ENCODE measurements at places on chromosomes 16 and 17.

GRCh38 chr16:67910158-67910557 lies 17.1 kb downstream of the PSKH1 start:
- DNase-seq = peak; percentile 63

- DNase-seq = no peak
These were observed 144.7 kb downstream of the CDK5R1 start for GRCh38 chr17:32631341-32632096.

- DNase-seq = no peak
These were observed 140.9 kb downstream of the KCNJ2 start for GRCh38 chr17:70310221-70310672.

DNA sequence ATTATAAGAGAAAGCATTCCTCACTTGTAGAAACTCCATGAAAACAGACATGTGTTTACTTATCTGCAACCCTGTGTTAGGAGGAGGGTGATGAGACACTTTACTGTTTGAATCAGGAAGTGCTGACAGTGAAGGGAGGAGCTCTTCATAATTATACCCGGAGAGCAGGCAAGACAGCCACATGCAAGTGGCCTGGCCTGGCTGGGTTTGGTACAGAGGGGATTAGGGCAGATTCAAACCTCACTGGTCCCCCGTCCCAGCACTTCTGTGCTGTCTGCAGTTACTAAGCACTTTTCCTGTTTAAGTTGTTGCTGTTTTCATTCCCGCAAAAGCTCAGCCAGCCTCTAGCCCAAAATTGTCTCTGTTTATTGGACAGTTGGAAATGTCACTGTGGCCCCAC lies 78.5 kb downstream of the WWOX start:
- no peak for DNase-seq

- DNase-seq = no peak
These were observed 502.9 kb downstream of the GRIN2A start for GRCh38 chr16:9679213-9679767.

GRCh38 chr16:25034911-25035310 lies 19.7 kb upstream of the ARHGAP17 start:
- DNase-seq = no peak

GRCh38 chr16:14013571-14014283 lies 57.4 kb upstream of the MRTFB start:
- no peak for DNase-seq

DNA sequence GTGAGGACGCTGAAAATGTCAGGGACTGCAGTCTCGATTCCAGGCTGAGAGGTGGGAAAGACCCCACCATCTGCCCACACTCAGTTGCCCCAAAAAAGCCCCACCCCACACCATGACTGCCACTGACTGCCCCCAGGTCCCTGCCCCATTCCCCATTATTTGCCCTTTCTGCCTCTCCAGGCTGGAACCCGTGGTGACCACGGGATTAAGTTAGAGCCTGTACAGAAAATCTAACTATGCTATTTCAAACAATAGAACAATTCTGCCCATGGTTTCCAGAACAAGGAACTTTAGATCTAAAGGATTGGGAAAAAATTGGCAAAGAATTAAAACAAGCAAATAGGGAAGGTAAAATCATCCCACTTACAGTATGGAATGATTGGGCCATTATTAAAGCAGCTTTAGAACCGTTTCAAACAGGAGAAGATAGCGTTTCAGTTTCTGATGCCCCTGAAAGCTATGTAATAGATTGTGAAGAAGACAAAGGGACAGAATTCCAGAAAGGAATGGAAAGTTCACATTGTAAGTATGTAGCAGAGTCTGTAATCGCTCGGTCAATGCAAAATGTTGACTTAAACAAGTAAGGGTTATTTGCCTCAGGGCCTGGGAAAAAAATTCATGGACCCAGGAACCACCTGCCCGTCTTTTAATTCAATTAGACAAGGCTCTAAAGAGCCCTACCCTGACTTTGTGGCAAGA lies 14.4 kb downstream of the FLYWCH1 start:
- DNase-seq = no peak

DNA sequence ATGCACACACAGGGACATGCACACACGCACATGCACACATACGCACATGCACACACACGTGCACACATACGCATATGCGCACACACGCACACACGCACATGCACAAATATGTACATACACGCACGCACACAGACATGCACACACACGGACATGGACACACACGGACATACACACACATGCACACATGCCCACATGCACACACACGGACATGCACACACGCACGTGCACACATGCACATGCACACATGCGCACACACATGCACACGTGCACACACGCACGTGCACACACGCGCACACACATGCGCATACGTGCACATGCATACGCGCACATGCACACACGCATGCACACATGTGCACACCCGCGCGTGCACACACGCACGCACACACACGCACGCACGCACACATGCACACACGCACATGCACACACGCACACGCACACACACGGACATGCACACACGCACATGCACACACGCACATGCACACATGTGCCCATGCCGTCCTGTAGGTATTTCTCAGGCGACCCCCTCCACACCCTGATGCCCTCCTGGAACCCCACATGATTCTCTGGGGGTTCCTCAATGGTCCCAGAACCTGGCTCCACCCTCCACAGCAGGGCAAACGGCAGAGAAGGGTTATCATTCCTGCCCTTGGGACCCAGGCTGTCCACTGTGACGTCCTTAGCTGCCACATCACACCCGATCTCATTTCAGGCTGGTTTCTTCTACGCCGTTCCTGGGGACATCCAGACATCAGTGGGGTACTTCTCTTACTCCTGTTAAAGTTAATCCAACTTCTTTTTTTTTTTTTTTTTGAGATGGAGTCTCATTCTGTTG lies 9.6 kb upstream of the RBFOX3 start:
- no peak for DNase-seq

GRCh38 chr17:29451121-29451742 lies 61.1 kb downstream of the TAOK1 start:
- DNase-seq = no peak

- DNase-seq = no peak
These were observed 2.1 kb downstream of the SKA2 start for GRCh38 chr17:59152925-59153324.

GRCh38 chr17:34259146-34259545 lies 4.1 kb downstream of the CCL2 start:
- no peak for DNase-seq

DNA sequence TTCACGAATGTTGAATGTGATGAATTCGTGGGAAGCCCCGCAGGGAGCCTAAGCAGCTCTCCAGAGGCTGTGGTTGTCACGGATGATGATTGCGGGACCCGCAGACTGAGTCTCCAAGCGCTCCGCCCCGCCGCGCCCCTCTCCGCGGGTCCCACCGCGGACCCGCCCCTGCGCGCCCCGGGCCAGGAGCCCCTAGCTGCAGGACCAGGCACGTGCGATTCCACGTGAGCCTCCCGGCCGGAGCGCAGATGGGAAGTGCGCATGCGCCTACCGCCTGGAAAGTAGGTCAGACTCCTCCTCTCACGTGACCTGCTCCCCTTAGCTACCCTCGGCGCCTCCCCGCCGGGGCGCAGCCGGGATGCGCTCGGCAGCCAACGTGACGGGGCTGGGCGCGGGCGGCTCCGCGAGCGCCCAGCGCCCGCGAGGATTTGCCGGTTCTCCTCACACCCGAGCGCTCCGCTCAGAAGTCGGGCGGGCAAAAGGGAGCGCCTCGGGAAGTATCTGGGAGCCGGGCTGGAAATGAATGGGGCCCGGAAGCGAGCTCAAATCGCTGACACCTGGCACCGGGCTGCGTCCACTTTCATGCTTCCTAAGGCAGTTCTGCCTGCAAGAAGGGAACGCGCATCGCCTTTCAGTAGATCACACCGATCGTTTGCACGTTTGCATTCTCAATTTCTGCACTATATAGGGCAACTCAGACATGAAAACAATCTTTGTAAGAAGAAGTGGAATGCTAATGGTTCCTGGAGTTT lies 26.4 kb upstream of the HLF start:
- DNase-seq = peak; percentile 94

- DNase-seq = no peak
These were observed 1.8 kb downstream of the TMIGD1 start for GRCh38 chr17:30332057-30332542.

GRCh38 chr16:4048481-4048880 lies 67.8 kb downstream of the ADCY9 start:
- no peak for DNase-seq

- DNase-seq = no peak
These were observed 10.6 kb downstream of the CALCOCO2 start for GRCh38 chr17:48841395-48841831.

GRCh38 chr17:79162012-79162963 lies 87.7 kb downstream of the ENGASE start:
- no peak for DNase-seq

GRCh38 chr16:73383195-73383987 lies 335.5 kb upstream of the ZFHX3 start:
- DNase-seq = no peak

DNA sequence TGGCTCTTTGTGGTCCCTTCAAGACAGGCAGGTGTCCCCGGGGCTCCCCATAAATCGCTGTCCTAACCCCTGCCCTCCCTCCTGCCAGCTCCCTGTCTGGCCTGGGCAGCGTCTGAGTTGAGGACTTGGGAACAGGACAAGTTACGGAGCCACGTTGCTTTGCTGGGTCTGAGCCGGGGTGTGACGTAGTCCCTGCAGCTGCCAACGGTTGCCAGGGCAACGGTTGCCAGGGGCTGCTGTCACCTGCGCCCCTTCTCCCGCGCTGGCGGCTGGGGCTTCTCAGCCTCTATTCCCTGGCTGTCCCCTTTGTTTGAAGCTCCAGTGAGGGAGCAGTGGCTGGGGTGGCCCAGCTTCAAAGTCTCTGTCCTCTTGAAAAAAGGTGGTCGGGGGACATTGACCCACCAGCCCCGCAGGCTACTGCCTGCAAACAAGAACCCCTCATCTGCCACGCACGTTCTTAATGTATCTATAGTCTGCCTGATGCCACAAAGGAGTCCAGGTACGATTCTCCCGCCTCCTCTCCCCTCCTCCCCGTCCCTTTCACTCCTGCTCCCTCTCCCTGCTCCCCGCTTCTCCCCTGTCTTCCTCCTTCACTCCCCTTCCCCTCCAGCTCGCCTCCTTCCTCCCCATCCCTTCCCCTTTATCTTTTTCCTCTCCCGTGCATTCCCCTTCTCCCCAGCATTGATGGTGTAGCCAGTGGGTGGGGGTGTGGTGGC lies 10.9 kb downstream of the ADGRG1 start:
- DNase-seq = peak; percentile 36

DNA sequence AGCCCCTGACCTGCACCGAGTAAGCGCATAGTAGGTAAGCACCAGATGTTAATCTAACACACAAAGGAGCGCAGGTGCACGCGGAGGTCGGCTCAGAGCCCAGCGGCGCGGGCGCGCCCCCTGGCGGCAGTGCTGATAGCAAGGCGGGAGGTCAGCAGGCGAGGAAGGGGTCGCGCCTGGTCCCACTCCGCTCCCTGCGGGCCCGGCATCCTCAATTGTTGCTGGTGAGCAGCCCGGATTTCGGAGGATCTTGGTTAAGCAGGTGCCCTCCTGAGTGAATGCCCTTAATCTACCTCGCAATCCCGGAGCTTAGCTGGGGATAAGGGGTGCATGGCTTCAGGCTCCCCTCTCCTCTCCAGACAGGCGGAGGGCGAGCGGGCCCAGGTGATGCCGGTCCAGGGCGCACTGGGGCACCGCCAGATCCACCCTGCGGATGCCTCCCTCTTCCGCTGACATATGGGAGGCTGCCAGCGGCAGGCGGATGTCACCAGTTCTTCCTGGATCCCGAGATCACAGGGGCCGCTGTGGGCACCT lies 4.0 kb upstream of the WNT3 start:
- DNase-seq = no peak

DNA sequence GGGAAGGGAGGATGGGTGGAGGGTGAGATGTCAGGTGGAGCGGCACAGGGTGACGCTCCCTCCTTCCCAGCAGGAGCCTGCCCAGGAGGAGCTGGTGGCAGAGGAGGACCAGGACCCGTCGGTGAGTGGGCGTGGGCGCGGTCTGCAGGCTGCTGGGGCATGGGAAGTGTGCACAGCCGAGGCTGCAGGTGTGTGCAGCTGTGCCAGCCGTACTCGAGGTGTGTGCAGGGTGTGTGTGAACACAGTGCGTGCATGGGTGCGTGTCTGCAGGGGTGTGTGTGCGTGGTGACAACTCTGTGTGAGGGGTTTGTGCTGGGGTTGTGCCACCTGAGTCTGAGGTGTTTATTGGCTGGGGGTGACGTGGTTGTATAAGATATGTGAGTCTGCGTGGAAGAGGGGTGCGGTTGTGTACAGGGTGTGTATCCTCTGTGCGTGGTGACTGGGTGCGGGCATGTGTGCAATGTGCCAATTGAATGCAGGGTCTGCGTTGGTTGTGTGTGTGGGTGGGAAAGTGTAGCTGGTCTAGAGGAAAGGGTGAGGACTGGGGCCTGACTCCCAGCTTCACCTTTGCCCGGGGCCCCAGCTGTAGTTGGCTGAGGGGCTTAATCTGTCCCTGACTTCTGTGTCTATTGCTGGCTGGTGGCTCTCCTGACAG lies 670 bp downstream of the TNFSF12 start:
- DNase-seq = no peak

DNA sequence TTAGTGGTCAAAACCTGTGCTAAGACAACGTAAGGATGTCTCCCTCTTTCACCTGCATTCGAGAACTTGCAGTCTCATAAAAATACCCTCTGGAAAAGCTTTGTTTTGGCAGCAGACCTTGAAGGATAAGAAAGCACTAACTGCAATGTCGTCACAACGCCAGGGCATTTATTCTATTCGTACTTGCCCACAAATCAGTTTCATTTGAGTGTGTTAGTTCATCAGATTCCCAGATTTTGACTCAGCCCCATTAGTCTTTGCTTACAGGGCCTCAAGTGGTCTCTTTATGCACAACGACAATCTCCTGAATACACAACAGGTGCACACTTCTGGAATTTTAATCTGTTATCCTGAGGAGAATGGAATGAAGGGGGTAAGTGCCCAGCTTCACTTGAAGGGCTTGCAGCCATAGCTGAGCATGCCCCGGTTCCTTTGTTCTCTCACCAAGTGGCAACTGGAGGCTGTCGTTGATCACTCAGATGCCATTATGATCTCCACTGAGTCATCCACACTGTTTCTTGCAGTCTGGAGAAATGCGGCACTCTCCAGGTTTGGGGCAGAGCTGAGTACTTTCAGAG lies 58.8 kb downstream of the CLEC19A start:
- no peak for DNase-seq

- no peak for DNase-seq
These were observed 257.4 kb downstream of the KCNJ2 start for GRCh38 chr17:70426752-70427151.

- no peak for DNase-seq
These were observed 1545.0 kb upstream of the GOT2 start for GRCh38 chr16:60279061-60279665.

GRCh38 chr16:56196381-56196780 lies 5.1 kb downstream of the GNAO1 start:
- no peak for DNase-seq

DNA sequence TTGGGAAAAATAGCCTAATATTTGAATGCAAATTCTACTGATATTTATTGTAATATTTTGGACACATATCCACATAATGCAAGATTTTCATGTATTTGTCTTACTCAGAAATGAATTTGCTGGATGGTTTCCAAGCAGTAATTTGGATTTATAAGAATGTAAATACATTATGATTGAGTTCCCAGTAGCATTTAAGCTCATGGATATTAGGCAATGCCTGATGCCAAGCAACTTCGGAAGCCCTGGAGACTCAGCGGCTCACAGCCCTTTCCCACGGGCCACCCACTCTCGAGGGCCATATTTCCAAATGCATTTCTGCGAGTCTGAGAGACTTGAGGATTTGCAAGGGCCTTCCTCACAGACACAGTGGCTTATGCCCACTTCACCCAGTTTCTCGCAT lies 62.1 kb upstream of the MYOCD start:
- no peak for DNase-seq

All from hypothalamus (tissue), 51 donors.